ENCODE measurements at places on chromosomes 16 and 17. TPM values are rescaled to one million over a fixed set of nuclear protein-coding genes. Genes with fewer than 3 reads are reported as not detected.

Gene NARF
- total RNA-seq: 44.2 TPM

Gene MT1E
- total RNA-seq: 79.6 TPM

Gene ALOX15B
- total RNA-seq: not detected

Gene TK2
- 48.4 TPM for total RNA-seq

Gene CALB2
- 1.7 TPM for total RNA-seq

Gene NPIPB13
- total RNA-seq: 1.8 TPM
